ENCODE measurements at places on chromosomes 11 and 22.

- ATAC-seq, result no peak
These were observed 123.3 kb upstream of the TBCEL start for GRCh38 chr11:120900643-120901042.

GRCh38 chr11:12066056-12066798 is 44.2 kb upstream of the MICAL2 start:
- ATAC-seq, result no peak

DNA sequence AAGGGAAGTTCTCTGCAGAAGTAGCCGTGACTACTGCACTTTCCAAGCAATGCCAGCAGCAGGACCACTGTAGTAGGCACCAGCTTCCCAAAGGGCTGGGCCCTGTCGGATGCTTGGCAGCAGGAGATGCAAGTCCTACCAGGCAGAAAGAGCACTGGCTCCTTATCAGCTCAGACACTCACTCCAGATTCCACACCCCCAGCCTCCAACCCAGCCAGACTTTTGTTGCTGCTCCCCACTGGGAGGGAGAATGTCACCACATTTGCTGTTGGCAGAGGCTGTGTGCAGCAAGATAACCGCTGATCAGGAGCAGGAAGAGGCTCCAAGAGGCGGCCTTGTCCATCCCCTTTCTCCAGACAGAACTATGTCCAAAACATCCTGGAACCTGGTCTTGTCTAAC is 118.7 kb downstream of the C11orf58 start:
- no peak for ATAC-seq

DNA sequence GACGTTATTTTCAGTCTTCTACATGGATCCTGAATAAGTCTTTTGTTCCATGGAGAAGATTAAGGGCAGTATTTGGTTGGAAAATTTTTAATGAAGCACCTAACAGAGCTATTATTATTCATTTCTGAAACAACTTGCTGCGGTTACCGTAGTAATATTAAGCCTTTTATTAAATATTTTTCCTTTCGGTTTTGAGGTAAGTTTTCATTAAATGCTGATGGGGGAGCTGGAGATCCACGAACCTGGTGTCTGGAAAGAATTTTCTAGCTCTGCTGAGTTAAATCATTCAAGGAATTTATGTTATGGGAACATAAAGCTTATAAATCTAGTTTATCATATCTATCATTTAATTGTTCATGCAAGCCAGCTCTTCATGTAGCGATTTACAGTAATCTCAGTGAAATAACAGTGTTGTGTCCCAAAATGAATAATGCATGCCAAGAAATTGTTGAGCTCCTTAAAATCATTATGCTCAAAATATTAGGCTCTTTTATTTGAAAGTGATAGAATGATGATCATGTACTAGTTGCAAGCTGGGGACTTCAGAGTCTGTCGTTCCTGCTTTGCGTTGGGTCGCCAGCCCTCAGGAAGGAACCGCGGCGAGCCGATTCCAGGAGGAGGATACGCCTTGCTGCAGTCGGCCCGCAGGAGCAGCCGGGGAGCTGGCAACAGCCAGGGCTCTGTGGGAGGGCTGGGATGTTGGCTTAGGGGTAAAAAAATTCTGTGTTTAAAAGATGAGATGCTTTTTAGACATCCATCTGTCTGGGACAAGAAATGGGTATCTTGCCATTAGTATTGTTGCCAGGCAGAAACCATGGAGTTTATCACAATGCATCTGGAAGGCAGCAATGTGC is 83.1 kb downstream of the TBC1D22A start:
- no peak for ATAC-seq

DNA sequence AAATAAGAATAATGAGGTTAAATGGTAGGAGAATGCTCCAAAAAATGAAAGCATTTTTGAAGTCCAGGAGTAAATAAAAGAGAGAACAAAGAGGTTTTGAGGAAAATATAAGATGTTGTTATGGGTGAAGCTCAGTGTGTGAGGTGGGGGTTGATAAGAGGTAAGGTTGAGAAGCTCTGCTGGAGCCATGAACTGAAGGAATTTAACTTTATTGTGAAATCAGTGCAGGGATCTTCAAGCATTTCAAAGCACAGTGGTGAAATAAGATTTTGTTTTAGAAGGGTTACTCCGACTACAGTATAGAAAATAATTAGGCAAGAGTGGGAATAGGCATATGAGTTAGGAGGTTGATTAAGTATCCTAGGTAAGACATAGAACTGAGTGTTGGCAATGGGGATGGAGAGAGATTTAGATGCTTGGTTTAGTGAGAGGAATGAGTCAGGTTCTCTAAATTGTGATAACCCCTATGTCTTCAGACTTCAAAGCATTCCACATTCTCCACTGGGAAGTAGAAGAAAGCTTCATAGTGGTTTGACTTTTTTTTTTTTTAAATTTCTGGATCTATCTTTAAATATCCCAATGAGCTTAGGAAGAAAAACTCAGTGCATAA is 403.2 kb downstream of the AASDHPPT start:
- no peak for ATAC-seq

DNA sequence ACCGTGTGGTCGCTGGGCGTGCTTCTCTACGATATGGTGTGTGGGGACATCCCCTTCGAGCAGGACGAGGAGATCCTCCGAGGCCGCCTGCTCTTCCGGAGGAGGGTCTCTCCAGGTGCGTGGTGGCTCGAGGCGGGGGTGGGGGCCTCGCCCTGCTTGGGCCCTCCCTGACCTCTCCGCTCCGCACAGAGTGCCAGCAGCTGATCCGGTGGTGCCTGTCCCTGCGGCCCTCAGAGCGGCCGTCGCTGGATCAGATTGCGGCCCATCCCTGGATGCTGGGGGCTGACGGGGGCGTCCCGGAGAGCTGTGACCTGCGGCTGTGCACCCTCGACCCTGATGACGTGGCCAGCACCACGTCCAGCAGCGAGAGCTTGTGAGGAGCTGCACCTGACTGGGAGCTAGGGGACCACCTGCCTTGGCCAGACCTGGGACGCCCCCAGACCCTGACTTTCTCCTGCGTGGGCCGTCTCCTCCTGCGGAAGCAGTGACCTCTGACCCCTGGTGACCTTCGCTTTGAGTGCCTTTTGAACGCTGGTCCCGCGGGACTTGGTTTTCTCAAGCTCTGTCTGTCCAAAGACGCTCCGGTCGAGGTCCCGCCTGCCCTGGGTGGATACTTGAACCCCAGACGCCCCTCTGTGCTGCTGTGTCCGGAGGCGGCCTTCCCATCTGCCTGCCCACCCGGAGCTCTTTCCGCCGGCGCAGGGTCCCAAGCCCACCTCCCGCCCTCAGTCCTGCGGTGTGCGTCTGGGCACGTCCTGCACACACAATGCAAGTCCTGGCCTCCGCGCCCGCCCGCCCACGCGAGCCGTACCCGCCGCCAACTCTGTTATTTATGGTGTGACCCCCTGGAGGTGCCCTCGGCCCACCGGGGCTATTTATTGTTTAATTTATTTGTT is 2.4 kb downstream of the PIM3 start:
- no peak for ATAC-seq

GRCh38 chr11:66716996-66717395 is 12.0 kb downstream of the SPTBN2 start:
- ATAC-seq, result no peak

DNA sequence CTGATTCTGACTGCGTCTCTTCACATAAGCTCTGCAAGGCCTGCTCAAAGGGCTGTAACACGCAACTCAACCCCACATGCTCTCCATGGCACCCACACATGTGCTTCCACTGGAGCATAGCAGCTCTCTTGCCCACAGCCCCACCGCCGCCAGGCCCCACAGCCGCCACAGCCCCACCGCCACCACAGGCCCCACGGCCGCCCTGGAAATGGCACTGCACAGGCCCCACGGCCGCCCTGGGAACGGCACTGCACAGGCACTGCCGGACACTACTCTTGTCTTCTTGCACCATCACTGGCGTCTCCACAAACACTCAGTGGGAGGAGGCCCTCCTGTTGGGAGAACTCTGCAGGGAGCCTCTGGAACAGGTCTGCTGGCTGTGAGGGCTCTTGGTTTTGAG is 8.6 kb downstream of the MOB2 start:
- ATAC-seq, result no peak

GRCh38 chr22:27613099-27614005 is 188.2 kb downstream of the MN1 start:
- ATAC-seq, result no peak
